Esophagus muscularis mucosa (tissue), 4 donors: ENCODE measurements at places on chromosomes 13 and 19. TPM values are rescaled to one million over a fixed set of nuclear protein-coding genes. Genes with fewer than 3 reads are reported as not detected.
A peak's percentile ranks its signal among the peaks of the same experiment; 100 is the strongest.

DNA sequence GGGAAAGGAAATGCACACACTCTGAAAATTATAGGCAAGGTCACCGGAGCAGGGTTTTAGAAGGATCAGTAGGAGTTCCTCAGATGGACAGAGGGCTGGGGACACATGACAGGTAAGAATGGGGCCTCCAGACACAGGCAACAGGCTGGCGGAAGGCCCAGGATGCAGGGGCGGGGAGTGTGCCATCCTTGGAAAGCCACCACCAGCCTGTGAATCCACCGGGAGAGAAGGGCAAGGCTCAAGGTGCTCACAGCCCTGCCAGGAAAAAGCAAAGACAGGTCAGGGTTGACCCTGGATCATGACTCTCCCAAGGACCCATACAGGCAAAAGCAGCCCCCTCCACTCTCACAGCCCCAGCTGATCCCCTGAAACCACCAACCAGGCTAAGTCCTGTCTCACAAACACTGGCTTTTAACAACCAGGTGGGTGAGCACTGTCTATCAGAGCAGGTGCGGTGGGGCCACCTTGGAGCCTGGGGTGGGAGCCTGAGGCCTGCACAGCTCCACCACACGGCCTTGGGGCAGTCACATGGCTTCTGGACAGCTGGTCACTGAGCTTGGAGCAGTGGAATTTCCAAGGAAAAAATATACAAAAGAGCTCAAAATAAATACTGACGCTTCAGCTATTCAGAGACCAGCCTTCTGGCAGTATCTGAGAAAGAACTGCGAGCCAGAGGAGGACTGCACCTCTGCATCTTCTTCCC, 35.2 kb upstream of the ISYNA1 start:
- H3K36me3 ChIP-seq: peaks cover 30% of the 10 kb centered on the region
- H3K4me1 ChIP-seq: peaks cover 78% of the 10 kb centered on the region
- no peak overlapping the region for H3K4me3 ChIP-seq
- H3K27me3 ChIP-seq: no peaks in the 10 kb centered on the region
- H3K27ac ChIP-seq: peak overlapping the region; percentile 61

GRCh38 chr19:4707956-4708650, 15.5 kb downstream of the DPP9 start:
- no peak for DNase-seq
- H3K27me3 ChIP-seq: no peaks in the 10 kb centered on the region
- no peak overlapping the region for H3K4me3 ChIP-seq
- H3K4me1 ChIP-seq: peaks cover 46% of the 10 kb centered on the region
- peak overlapping the region; percentile 64 for H3K27ac ChIP-seq
- H3K36me3 ChIP-seq: peaks cover 69% of the 10 kb centered on the region

- peak overlapping the region; percentile 40 for H3K4me3 ChIP-seq
- H3K27ac ChIP-seq: no peak overlapping the region
- no peaks in the 10 kb centered on the region for H3K36me3 ChIP-seq
- DNase-seq: no peak
Measured at GRCh38 chr13:101917833-101918661, 465.6 kb downstream of the ITGBL1 start.

DNA sequence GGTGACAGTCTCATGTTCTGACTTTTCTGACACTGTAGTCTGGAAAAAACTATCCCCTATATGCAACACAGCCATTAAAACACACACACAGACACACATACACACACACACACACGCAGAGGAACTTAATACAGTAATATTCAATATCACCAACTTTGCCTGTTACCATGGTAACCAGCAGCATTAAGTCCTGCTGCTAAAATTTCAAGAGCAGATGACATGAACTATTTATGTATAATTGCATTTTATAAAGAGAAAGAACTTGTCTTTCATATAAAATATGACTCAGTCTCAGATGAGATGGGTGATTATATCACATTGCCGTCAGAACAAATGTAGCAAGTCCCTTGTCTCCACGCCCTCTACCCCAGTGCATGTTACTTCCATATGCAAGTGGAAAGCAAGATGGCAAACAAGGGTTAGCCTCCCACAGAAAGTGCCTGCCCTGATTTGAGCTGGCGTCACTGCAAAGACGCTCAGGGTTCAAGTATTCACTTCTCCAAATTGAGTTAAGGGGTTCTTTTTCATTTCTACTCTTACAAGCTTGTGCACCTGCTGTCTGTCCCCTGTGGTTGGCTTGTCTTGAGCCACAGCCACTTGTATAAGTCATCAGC, 576.8 kb downstream of the UQCRFS1 start:
- DNase-seq: peak; percentile 84
- H3K4me3 ChIP-seq: no peak overlapping the region
- H3K27ac ChIP-seq: no peak overlapping the region
- H3K27me3 ChIP-seq: no peaks in the 10 kb centered on the region
- H3K36me3 ChIP-seq: no peaks in the 10 kb centered on the region
- no peaks in the 10 kb centered on the region for H3K4me1 ChIP-seq

LPAR2 gene
- total RNA-seq: 1.2 TPM

JSRP1 gene
- total RNA-seq: not detected

CD37 gene
- total RNA-seq: 8.0 TPM
